GM12891 (cell line): ENCODE measurements at places on chromosomes 11 and 22.

- no peak for DNase-seq
Measured at GRCh38 chr11:127000291-127000968, at the start of gene KIRREL3. TSS of gene KIRREL3 (minus strand) at chr11:127000770.

DNA sequence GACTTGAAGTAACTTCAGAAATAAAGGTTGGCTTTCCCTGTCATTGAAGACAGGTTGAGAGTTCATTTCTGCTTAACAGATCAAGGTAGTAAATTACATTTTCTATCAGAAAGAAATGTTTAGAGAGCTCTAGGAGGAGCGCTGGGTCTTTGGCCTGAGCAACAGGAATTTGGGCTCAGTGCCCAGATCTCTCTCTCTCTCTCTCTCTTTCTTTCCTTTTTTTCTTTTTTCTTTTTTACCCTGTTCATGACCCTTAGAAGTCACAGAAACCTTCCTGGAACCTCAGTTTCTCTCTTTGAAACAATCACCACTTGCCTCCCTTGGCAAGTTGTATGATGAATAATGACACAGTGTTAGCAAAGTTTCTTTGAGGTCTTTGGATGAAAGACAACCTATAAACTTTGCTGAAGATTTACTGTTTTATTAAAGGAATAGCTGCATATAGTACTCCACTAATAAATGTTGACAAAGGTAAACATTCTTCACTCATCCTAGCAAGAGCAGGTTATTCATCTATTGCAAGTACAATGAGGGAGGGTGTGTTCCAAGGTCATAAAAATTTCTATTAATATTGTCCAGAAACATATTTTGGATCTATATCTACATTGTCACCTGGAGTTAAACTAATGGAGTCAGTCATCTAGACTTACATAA is 35.5 kb upstream of the RASSF10 start:
- DNase-seq, result no peak

GRCh38 chr11:119343726-119344125 is 2.8 kb downstream of the MFRP start:
- DNase-seq, result no peak

GRCh38 chr22:38262051-38262795 is 10.6 kb downstream of the TMEM184B start:
- no peak for DNase-seq

- DNase-seq, result no peak
Measured at GRCh38 chr22:47213571-47214230, 451.3 kb downstream of the TBC1D22A start.

- no peak for DNase-seq
Measured at GRCh38 chr11:94525546-94526324, 13.5 kb downstream of the C11orf97 start.

DNA sequence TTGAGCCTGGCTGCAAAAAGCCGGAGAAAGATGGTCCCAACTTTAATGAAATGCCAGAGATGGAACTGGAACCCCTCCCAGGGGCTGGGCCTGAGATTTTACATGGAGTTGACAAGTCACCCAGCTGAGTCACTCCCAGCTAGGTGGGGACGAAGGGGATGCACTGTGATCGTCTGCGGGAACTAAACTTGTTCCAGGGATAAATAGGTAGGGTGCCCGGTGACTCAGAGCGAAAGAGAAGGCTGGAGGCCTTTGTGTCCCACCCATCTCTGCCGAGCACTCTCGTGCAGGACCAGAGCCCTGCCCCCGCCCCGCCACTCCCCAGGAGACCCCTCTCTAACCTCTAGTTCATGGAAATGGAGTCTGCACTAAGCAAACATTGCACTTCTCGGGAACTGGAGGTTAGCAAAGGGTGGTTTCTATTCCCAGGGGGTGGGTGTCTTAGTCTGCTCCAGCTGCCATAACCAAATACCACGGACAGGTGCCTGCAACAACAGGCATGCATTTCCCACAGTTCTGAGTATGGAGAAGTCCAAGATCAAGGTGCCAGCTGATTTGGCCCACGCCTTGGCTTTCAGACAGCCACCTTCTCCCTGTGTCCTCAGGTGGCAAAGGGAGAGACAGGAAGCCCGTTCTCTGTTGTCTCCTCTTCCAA is 60.7 kb upstream of the FADD start:
- no peak for DNase-seq
